ENCODE measurements at places on chromosomes 1 and 21. TPM values are rescaled to one million over a fixed set of nuclear protein-coding genes. Genes with fewer than 3 reads are reported as not detected.

DNA sequence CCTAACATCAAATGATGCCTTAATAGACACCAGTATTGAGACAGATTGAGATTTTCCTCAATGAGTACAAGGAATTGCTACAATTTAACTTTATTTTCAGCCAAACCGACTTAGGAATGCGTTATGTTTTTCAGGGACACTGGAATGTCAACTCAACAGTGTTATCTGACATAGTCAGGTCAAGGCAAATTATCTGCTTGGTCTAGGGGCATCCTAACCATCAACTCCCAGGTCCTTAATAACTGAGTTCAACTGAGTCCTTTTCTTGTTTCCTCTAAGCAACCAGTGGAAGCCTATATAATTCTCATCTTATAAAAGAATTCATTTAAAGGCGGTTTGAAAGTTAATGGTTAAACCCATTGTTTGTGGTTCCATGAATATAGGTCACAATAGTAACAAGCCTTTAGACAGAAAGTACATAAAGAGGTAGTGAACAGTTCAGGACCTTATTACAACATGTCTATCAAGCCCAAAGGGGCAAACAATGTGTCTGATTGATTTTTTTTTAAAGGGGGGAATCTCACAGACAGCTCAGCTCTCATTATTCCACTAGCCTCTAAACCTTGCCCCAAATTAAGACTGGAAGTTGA lies 32.3 kb upstream of the NR5A2 start:
- no peaks in the 10 kb centered on the region for H3K36me3 ChIP-seq
- no peaks in the 10 kb centered on the region for H3K27me3 ChIP-seq
- H3K27ac ChIP-seq: no peak overlapping the region
- no peak overlapping the region for H3K4me3 ChIP-seq

- H3K4me3 ChIP-seq: no peak overlapping the region
- H3K27ac ChIP-seq: no peak overlapping the region
- no peaks in the 10 kb centered on the region for H3K27me3 ChIP-seq
- no peaks in the 10 kb centered on the region for H3K36me3 ChIP-seq
- H3K4me1 ChIP-seq: no peaks in the 10 kb centered on the region
Measured at GRCh38 chr1:188941986-188942385, 1535.7 kb downstream of the BRINP3 start.

GRCh38 chr21:34372321-34372720 lies 3.0 kb upstream of the SMIM11 start:
- H3K27me3 ChIP-seq: no peaks in the 10 kb centered on the region
- no peak for DNase-seq
- no peaks in the 10 kb centered on the region for H3K4me1 ChIP-seq
- H3K36me3 ChIP-seq: no peaks in the 10 kb centered on the region
- no peak overlapping the region for H3K27ac ChIP-seq

Gene SPRR1B
- not detected for total RNA-seq

- no peak overlapping the region for H3K27ac ChIP-seq
- no peaks in the 10 kb centered on the region for H3K27me3 ChIP-seq
- DNase-seq: no peak
- H3K36me3 ChIP-seq: no peaks in the 10 kb centered on the region
- H3K4me1 ChIP-seq: peaks cover 32% of the 10 kb centered on the region
- H3K4me3 ChIP-seq: no peak overlapping the region
Measured at GRCh38 chr1:43832998-43833397, 100.6 kb upstream of the ARTN start.
